T1000 (cell line): ENCODE measurements at places on chromosomes 3 and 15.

DNA sequence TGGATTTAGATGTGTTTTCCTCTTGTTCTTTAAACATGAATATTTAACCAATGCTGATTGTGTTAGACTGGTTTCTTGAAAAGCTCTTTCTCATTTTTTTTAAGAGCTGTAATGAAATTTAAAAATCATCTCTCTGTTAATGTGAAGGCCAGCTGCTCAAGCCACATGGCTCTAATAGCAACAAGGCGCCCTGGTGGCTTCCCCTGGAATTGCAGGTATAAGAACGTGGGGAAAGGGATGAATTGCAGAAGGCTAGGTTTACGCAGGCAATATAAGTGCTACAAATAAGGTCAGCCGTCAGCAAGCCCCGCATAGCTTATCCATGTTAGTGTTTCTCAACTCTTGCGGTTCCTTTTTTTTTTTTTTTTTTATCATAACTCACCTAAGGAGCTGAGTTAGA lies 108.5 kb downstream of the SAMMSON start:
- no peak for DNase-seq

DNA sequence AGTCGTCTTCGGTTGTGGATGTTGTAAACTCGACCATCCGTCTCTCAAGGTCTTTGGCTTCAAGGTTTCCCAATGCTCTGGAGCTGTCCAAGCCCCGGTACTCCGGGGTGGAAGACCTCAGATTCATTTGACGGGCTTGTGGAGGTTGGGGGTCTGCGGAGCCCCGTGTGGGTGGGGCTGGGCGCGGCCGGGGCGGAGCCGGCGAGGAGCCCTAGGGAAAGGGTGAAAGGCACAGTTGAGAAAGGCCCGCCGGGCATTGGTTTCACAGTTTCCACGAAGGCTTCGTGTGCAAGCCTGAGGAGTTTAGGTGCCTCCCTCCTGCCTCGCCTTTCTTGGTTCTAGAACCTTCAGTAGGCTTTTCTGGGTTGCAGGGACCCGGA lies 360 bp upstream of the MGA start:
- DNase-seq: no peak

DNA sequence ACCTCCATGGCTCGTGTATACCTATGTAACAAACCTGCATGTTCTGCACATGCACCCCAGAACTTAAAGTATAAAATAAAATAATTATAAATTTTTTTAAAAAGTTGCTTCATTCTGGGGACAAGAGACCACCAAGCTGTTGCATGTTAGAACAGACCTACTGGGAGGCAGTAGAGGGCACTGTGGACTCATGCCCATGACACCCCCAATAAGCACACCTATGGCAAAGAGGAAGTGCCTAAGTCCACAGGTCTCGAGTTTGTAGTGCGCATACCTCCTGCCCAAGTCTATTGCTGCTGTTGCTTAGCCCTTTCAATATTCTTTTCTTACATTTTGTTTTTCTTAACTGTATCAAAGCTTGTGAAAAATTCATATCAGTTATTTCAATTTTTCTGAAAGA lies 267.9 kb upstream of the THBS1 start:
- no peak for DNase-seq

GRCh38 chr3:32046102-32046501 lies 60.3 kb upstream of the GPD1L start:
- no peak for DNase-seq

GRCh38 chr15:33159726-33160453 lies 34.6 kb downstream of the FMN1 start:
- no peak for DNase-seq

DNA sequence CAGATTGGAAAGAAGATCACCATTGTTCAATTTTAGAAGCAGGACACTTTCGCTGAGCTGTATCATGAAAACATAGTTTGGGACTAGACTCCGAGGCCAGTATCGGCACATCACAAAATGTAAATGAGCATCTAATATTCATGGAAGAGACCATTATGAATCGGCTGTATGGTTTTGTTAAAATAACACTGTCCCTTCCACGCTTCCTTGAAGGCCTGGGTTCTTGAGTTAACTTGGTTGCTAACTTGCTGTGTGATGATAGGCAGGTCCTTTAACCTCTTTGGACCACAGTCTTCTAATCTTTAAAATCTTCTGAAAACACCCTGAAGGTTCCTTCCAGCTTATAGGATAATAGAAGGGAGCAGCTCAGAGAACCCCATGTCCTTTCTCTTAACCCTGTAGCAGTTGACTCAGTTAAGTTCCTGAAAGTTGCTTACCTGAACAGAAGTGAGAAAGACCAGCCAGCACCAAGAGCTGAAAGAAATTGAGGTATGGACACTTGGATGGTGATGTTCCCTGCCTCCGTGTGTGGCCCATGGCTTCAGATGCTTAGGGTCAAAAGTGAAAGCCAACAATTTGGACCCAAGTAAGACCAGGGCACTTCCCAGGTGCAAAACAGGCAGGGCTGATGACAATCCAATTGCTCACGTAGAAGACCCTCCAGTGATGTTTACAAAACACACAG lies 2.1 kb downstream of the CD80 start:
- DNase-seq: no peak

GRCh38 chr3:16309558-16309957 lies 44.5 kb downstream of the OXNAD1 start:
- no peak for DNase-seq

DNA sequence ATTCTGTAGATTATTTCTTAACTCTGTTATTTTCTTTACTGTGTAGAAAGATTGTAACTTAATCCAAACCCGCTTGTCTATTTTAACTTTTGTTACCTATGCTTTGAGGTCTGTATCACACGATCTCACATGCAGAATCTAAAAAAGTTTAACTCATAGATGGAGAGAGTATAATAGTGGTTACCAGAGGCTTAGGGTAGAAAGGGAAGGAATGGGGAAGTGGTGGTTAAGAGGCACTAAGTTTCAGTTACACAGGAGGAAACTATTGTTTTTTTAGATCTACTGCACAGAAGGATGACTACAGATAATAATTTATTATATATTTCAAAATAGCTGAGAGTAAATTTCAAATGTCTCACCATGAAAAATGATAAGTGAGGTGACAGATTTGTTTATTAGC lies 515.2 kb downstream of the RSL24D1 start:
- DNase-seq: no peak

GRCh38 chr15:47614360-47615011 lies 102.8 kb upstream of the SEMA6D start:
- DNase-seq: no peak
